ENCODE measurements at places on chromosomes 7 and 10.

DNA sequence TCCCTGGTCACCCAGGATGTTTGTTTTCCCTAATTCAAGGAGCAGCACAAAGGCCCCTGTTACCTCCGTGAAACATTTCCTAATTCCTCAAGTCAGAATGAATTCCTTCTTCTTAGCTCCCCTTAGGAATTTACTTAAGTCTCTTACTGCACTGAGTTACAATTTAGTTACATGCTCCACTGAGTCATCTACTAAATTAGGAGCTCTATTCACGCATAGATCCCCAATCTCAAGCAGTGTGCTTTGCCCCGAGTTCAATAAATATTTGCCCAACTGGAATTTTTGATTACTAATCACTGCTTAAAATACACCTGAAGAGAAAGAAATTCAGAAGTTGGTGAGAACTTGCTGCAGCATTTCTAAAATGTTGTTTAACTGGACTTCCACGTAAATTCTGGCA lies 329.4 kb upstream of the MYO3A start:
- no peak for DNase-seq

DNA sequence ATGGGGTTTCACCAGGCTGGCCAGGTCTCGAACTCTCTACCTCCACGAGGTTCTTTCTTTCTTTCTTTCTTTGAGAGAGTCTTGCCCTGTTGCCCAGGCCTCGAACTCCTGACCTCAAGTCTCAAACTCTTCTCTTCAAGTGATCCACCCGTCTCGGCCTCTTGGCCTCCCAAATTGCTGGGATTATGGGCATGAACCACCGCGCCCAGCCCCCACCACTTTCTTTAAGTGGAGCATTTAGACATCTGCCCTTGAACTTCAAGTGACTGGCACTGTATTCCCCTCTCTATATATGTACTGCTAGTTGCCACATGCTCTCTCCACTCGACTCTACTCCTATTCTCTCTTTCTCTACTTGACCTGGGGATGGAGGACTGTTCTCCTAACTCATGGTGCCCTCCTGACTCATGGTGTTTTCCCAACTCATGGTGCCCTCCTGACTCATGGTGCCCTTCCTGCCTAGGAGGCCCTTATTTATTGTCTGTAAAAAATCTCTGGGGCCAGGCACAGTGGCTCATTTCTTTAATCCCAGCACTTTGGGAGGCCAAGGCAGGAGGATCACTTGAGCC lies 19.3 kb upstream of the ACHE start:
- no peak for DNase-seq

GRCh38 chr7:137296576-137296975 lies 47.0 kb downstream of the PTN start:
- DNase-seq = no peak

DNA sequence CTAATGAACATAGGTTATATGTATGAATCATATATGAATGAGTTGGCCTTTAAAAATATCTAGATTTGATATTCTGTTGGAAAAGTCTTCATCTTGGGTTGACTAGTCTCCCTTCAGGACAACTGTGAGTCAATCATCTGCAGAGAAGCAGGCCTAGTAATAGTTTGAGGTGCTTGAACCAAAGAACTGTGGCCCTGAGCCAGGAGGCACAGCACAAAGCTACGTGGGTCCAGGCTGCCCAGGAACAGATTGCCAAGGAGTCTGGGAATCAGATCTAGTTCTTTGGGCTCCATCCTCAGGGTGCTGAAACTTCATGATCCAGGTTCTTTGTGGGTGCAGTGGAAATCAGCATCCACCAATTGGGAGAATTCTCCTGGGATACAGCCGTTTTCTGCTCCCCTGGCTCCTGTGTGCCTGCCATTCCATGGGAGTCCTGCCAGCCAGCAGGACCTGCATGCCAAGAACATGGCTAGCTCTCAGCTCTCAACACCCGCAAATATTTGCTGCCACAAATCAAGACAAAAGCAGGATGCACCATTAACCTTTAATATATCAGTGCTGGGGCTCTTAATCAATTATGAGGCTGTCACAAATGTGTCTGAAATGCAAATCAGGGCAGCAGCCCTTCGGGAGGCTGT lies 709.0 kb downstream of the GRID1 start:
- no peak for DNase-seq

DNA sequence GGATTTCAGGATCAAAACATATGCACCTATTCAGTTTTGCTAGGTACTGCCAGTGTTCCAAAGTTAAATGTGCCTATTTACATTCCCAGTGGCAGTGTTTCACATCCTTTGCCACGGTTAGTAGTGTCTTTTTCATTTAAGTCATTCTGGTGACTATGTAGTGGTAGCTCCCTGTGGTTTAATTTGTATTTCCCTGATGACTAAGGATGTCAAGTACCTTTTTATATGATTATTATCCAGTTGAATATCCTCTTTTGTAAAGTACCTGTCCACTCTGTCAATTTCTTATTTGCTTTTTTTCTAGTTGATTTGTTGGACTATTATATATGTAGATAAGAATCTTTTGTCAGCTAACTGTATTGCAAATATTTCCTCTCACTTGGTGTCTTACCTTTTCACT lies 45.1 kb downstream of the TMEM60 start:
- DNase-seq = no peak

- peak; percentile 16 for DNase-seq
These were observed 34.8 kb downstream of the CHST12 start for GRCh38 chr7:2438186-2438585.

- no peak for DNase-seq
These were observed 17.2 kb upstream of the CACUL1 start for GRCh38 chr10:118771976-118772375.

GRCh38 chr10:114100848-114101741 lies 57.4 kb downstream of the ADRB1 start:
- DNase-seq = peak; percentile 68

DNA sequence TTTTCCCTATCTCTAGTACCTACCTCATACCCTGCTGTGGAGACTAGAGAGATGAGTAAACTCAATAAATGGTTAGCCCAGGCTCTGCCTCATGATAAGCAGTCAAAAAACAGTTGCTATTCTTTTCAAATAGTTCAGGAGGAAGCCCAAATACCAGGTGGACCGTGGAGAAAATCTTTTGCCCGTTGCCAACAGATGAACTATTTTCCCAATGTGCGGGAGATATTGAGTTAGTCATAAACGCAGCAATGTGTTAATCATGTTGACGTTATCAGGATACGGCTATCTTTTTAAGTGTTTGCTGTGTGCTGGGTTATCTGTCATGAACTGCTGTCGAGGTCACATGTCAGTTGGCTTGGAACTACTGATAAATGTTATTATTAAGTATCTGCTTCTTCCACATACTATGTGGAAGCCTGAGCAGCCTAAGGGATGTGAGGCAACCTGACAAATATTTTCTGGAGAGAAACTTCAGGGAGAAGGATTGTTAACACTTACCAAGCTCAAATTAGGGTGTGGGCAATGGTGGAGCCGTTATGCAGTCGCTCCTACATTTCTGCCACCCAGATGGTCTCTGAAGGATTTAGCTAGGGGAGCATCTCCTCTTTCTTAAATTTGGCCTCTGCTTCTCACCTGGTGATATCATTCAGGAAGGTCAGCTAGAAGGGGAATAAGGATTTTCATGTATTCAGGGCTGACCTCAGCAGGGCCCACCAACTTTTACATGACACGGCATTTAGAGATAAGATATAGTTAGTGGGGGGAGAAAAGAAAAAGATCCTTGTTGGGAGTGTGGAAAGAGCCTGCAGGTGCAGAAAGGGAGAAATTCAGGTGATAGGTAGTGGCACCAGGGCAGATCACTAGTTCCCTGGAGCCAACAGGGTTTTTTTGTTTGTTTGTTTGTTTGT lies 33.5 kb upstream of the SLC26A3 start:
- peak; percentile 39 for DNase-seq

DNA sequence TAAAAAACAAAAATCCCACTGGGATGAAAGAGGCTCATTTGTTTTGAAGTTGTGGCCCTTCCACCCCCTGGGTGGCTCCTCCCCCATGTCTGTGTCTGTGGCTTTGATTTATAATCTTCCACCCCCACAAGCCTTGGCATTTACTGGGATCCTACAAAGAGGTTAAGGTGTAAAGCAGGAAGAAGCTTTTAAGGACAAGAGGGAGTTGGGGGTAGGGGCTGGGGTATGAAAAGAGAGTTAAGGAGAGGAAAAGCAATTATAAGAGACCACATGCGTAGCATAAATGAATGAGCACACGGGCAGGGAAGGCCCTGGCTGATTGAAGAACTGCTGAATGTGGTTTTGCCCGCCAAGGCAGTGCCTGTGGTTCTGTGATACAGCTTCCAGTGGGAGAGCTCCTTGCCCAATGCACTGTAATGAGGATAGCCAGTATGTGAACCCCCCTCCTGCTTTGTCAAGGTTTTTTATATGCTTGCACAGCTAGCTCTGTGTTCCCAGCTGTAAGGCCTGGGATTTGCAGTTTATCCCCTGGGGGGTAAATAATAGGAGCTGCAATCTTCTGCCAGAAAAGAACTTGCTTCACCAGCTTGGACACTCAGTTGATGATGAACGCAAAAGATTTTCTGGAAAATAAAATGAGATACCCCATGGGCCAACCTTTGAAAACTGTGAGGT lies 34.7 kb upstream of the KMT2E start:
- DNase-seq = peak; percentile 91

DNA sequence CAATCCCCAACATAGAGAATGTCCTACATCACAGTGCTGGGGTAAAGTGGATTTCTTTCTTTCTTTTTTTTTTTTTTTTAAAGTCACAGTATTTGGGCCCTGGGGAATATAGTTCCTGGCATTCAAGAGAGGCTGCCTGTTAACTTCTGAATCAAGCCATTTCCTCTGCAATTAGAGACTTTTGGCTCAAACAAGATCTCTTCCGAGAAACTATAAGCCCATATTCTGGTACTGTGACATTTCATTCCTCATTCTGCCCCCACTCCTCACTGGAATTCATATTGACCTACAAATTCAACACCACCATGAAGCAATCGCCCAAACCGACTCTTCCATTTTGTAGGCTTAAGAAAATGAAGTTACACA lies 187.4 kb downstream of the PHTF2 start:
- DNase-seq = no peak

- DNase-seq = no peak
These were observed 880.0 kb upstream of the LRRTM3 start for GRCh38 chr10:66045859-66046258.

- no peak for DNase-seq
These were observed 401.7 kb upstream of the AUTS2 start for GRCh38 chr7:69196593-69196992.

DNA sequence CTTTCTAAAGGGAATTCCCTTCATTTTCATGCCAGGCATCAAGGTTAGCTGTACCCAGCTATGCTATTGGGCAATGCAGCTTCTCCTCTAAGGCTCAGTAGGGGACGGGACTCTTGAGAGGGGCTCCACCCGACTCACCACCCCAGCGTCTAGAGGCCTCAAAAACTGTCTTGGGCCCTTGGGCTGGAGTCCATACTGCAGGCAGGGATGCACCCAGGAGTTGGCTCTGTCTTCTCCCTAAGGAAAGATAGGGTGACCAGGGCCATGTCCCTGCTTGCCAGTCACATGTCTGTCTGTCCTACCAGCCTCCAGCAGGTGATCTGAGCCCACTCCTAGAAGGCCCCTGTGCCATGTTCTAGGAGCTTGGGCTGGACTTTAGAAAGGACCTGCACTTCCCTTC lies 1.2 kb downstream of the OPN4 start:
- DNase-seq = no peak

GRCh38 chr10:12691596-12691995 lies 309.9 kb downstream of the CCDC3 start:
- DNase-seq = no peak

GRCh38 chr7:153027210-153027609 lies 267.7 kb downstream of the ACTR3B start:
- no peak for DNase-seq

DNA sequence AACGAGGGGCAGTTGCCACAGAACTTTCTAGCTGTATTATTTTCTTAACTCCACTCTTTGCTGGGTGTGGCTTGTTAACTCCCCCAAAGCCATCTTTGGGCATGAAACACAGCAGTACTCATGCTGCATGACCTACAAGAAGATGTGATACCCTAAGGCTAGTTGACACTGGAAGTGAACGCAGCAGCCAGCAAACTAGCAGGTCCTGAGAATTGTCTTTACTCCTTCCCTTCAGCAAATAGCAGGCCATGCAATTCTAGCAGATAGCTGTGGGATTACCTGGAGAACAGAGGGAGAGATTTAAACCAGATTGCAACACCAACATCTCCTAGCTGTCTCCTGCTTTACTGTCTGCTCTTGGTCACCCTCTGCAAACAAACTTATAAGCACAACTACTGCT lies 688.0 kb upstream of the ZWINT start:
- DNase-seq = no peak

- DNase-seq = no peak
These were observed 9.3 kb downstream of the RASGEF1A start for GRCh38 chr10:43257347-43258210.

GRCh38 chr7:142563470-142563869 lies 185.8 kb upstream of the PRSS1 start:
- DNase-seq = no peak

DNA sequence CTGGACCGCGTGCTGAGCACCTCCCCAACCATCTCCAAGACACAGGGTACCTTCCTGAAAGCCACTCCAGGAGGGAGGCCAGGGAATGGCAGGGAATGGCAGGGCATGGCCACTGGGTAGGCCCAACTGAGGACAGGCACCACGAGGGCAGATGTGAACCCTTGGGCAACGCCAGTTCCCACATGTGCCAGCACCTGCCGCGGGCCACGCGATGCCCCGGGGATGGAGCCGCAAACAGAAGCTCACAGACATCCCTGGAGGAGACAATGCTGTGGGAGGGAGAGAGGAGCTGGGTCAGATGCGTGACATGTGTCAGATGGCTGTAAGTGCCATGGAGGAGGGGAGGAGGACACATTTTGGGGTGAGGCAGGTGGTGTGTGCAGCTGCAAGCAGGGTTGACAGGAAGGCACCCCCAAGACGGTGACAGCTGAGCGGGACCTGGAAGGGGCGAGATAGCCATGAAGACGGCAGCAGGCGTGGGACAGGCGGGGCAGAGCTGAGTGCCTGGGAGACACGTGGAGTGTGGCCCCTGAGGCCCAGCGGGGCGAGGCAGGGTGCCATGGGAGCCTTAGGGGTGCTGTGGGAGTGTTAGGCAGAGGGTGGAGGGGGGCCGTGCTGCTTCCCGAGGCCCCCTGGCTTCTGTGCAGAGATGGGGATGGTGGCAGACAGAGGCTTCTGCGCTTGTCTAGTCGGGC lies 27.7 kb downstream of the IQCE start:
- no peak for DNase-seq

GRCh38 chr7:81638198-81638597 lies 131.6 kb downstream of the HGF start:
- no peak for DNase-seq

GRCh38 chr10:74249865-74250264 lies 98.8 kb downstream of the ADK start:
- no peak for DNase-seq

DNA sequence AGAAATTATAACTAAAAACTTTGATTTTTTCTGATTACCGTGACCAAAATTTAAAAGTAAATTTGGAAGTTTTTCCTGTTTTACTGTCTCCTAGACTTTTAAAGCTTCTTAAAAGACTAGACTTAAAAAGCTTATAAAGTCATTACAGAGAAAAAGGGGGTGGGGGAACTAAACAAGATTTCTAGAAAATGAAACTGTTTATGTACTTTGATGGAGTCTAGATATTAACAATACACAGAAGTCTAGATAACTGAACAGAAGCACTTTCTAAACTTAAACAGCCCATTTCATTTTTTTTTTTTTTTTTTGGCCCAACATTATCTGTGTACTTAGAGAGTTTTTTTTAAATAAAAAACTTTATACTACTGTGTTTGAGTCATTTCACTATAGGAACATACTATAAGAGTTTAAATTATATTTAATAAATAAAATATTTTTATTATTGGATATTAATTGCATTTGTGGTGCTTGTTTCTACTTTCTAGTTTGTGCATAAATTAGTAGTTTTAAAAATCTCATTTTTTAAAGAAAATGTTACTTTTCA lies 98.5 kb downstream of the PHTF2 start:
- no peak for DNase-seq

- DNase-seq = no peak
These were observed 136.1 kb downstream of the ATE1 start for GRCh38 chr10:121791761-121792160.

All from SW480 (cell line).